ENCODE measurements at places on chromosomes 7 and 10.
A peak's percentile ranks its signal among the peaks of the same experiment; 100 is the strongest.

DNA sequence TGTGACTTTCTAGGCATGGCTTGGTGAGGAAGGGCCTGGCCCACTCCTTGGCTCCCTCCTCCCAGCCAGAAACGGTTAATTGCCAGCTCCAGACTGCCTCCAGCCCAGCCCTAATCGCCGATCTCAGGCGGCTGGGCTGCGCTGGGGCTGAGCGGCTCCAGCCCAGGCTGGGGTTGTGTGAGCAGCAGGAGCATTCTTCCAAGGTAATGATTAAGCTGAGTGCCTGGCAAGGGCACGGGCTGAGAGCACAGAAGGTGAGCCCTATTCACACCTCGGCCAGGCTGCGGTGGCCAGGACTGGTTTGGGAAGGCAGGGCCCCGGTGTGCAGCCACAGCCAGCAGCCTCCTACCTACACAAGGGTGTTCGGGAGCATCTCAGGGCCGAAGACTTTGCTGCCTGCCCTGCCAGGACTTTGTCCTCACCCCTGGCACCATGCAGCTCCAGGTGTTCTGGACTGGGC, at the start of gene TMEM72:
Gene TMEM72, plus strand, starts transcription at position 257 of the 460 bp plus-strand sequence. Its CDS starts 176 bp downstream, at position 433.
- DNase-seq: peak; percentile 81

DNA sequence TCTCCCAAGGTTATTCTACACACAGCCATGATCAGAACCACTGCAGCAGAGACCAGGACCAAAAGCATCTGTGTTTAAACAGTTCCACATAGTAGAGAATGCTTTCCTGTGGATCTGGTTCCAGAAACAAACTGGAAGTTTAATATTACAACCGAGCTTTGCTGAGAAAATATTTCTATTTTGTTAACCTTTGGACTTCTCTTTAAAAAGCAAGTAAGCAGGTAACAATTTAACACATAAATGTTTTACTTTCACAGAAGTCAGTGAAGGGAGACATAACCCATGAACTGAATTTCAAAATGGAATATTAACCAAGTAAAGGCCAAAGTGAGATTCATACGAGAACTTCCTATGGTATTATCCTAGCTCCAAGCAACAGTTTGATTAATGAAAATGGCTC, 98.6 kb upstream of the PHYHIPL start:
- DNase-seq: no peak

DNA sequence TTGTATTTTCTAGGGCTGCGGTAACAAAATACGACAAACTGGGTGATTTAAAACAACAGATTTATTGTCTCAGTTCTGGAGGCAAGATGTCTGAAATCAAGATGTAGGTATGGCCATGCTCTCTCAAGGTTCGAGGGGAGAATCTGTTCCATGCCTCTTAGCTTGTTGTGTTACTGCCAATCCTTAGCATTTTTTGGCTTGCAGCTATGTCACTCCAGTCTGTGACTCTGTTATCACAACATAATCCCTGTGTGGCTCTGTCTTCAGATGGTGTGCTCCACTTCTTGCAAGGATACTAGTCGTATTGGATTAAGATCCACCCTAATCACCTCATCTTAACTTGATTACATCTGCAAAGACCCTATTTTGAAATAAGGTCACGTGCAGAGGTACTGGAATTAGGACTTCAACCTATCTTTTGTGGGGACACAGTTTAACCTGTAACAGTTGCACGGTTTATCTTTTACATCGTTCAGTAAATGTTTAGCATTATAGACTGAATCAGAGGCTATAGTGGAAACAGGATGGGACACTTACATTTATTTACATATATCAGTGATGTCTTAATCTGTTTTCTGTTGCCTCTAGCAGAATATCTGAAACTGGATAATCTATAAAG, 3.1 kb downstream of the C1GALT1 start:
- DNase-seq: peak; percentile 62

DNA sequence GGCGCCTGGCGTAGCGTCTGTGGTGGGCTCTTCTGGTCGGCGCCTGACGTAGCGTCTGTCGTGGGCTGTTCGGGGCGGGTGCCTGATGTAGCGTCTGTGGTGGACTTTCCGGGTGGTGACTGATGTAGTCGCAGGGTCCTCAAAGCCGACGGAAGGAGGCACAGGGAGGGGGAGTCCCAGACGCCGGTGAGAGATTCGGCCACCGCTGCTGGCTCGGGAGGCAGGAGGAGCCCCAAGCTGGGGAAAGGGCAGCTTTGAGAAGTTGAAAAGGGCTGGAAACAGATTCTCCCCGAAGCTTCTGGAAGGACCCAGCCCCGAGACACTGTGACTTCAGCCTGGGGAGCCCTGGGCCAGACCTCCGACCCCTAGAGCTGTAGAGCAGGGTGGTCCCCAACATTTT, 105.7 kb downstream of the DNAJB6 start:
- no peak for DNase-seq

DNA sequence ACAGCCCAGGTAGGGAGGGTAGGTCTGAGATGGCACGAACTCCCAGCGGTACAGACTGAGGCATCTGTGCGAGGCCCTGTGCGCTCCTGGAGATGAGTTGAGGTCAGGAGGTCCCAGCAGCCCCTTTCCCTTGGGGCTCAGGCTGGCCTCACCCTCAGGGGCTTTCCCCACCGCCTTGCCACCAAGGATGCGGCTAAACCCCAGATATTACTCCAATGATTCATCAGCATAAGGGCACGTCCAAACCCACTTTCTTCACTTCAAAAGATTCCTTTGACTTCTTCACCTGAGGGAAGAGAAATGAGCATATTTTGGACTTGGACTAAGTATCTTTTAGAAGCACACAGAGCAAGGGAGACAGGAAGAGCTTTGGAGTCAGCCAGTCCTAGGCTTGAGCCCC, 20.3 kb downstream of the UROS start:
- no peak for DNase-seq

- no peak for DNase-seq
Measured at GRCh38 chr10:123890756-123891143, 857 bp downstream of the CPXM2 start.

DNA sequence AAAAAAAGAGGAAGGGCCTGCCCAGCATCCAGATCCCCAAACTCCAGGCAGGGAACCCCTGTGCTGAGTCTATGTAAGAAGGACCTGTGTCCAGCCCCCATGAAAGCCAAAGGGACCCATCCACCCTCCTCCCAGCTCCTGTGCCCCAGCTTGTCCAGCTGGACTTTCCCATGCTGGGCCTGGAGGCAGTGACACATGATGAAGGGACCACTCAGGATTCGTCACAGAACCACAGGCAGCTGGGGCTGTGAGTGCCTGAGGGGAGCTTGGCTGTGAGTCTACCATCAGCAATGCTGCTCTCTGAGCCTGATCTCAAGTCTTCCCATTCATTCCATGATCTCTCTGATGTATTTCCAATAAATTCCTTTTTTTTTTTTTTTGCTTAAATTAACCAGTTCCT, 36.2 kb upstream of the MNX1 start:
- DNase-seq: no peak

DNA sequence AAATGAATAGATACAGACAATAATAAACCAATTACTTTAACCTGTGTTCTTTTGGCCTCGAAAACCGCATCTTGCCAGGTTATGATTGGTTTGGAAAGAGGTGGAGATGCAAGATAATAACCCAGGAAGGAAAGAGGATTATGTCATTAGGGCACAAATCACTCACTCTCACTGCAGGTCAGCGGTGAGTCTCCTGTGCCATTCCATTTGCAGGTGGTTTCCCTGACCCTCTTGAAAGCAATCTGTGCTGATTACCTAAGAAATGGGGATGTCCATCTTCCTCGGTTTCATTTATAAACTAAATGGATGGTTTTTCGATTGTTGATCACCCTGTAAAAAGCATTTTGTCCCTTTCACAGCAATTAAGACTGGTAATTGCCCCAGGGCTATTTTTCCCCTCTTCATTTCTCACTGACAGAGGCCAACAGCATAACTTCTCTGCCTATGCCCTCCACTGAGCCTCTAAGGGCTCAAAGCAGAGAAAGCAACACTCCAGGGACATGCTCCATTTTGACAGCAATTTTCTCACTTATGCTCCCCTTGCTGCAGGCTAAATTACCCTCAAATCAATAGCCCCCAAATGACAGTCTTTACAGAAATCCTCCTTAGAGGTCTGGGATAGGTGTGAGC, 257.5 kb downstream of the IPMK start:
- DNase-seq: peak; percentile 35

DNA sequence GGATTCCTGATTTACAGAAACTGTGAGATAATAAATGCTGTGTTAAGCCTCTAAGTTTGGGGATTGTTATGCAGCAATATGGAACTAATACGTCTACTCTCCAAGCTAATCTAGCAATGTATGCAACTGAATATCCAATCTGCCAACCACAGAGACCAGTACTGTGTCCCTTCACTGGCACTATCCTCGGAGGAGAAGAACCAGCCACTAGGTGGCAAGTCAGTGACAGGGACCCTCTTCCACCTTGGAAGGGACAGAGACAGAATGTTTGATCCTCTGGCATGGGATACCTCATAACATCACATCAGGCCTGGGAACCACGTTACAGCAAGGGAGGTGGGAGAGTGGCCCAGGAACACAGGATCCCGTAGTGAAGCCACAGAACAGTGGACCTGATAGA, 96.4 kb downstream of the CREM start:
- no peak for DNase-seq

DNA sequence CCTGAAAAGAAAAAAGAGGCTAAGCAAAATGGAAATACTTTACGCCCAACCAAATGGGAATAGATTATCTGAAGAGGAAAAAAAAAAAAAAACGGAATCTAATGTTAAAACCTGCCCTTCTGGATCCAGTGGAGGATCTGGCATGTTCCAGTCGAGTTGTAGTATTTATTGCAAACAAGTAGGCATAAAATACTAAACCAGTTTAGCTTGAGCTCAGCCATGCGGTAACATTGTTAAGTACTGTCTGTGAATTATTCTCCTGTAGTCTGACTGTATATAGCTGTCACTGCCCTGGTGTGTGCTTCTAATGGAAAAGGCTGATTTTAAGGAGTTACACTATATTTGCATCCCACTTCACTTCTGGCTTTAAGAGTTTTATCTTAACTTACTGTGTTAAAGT, 40.3 kb downstream of the CELF2 start:
- no peak for DNase-seq

GRCh38 chr7:26426096-26426495, 134.4 kb downstream of the SNX10 start:
- DNase-seq: no peak

GRCh38 chr10:77955136-77955535, 28.6 kb upstream of the DLG5 start:
- DNase-seq: no peak

GRCh38 chr7:43018446-43018845, 86.3 kb downstream of the MRPL32 start:
- no peak for DNase-seq

- no peak for DNase-seq
Measured at GRCh38 chr10:31912898-31913850, 15.5 kb downstream of the ARHGAP12 start.

GRCh38 chr7:125599387-125599786, 669.8 kb upstream of the POT1 start:
- DNase-seq: no peak

- no peak for DNase-seq
Measured at GRCh38 chr7:43750016-43750887, 8.2 kb upstream of the BLVRA start.

- peak; percentile 57 for DNase-seq
Measured at GRCh38 chr7:42843205-42843800, 68.6 kb downstream of the C7orf25 start.

- no peak for DNase-seq
Measured at GRCh38 chr10:80589726-80590373, 52.1 kb downstream of the SH2D4B start.

DNA sequence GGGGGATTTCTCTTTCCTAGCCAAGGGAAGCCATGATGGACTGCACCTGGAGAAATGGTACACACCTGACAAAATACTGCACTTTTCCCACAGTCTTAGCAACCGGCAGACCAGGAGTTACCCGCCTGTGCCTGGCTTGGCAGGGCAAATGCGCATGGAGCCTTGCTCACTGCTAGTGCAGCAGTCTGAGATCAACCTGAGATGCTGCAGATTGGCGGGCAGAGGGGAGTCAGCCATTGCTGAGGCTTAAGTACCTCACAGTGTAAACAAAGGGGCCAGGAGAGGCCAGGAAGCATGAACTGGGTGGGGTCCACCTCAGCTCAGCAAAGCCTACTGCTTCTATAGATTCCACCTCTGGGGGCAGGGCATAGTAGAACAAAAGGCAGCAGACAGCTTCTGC, 49.4 kb downstream of the OR13A1 start:
- no peak for DNase-seq

DNA sequence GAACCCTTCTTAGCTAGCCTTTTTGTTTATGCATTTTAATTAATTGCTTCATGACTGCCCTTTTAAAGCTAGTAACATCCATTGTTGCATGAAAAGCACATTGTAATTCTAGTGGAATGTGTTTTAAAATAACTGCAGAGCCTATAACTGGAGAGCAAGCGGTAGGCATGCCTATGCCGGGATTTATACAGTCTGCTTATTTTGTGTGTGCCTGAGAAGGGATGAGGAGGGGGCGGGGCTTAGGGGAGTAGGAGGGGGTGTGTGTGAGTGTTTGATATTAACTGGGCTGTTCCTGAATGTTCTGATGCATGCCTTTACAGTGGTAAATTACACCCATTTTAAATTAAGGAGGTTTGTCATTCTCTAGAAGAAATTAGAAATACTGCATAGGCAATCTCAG, 208.1 kb downstream of the TCF7L2 start:
- peak; percentile 35 for DNase-seq

DNA sequence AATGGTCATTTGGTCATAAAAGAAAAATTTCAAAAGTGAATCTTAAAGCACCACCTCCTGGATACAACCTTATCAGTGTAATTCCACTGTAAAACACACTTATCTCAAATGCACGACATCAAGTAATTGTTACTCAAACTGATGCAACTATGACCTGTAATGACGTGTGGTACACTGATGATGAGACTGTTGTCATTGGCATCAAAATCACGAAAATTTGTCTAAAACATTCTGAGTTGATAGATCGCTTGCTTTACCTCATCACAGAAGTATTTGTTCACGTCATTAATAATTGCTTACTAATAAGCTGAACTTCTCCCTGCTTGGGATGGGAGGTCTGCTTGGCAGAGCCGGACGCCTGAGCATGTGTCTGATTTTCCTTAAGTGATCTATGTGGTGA, 221.8 kb upstream of the KLF6 start:
- no peak for DNase-seq

GRCh38 chr7:124155432-124156022, 122.7 kb upstream of the TMEM229A start:
- DNase-seq: no peak

DNA sequence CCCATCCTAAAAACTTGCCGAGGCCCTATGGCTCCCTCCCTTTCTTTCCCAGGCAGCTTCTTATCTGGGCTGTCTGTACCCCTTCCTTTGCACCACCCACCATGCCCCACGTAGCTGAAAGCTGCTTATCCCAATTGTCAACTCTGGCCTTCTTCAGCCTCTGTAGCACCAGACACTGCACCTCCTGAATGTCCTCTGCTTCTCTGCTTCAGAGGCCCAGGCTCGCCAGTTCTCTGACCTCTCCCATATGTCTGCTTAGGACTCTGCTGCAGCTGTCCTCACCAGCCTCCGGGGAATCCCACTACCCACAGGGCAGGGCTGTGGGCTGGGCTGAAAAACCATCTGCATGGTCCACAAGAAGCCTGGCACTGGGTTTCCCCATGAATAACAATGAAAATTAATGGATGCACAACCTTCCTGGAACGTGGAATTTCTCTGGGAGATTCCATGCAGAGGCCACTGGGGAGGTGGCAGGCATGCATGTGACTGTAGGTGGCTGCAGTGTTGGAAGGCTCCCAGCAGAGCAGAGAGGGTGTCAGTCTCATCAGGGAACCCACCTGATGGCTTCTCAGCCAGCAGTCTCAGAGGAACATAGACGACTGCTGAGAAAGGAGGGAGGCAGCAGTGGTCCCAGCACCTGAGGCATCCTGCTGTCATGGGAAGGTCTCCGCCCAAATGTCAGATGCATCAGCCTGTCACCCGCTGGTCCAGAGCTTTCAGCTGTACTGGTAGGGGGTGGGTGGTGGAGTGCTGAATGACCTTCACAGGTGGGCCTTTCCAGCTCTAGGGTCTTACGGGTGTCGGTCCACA, 16.8 kb upstream of the SH2D4B start:
- DNase-seq: no peak
